Activated effector memory CD4-positive, alpha-beta T cell treated with anti-CD3 and anti-CD28 coated beads, Interleukin-2, amount 50 U/mL, for 16 hours (primary cell): ENCODE measurements at places on chromosomes 5 and 9.

GRCh38 chr5:141695627-141696215, 13.7 kb upstream of the ARAP3 start:
- no peak for DNase-seq

- no peak for DNase-seq
Measured at GRCh38 chr9:126531035-126531571, 82.6 kb upstream of the LMX1B start.

DNA sequence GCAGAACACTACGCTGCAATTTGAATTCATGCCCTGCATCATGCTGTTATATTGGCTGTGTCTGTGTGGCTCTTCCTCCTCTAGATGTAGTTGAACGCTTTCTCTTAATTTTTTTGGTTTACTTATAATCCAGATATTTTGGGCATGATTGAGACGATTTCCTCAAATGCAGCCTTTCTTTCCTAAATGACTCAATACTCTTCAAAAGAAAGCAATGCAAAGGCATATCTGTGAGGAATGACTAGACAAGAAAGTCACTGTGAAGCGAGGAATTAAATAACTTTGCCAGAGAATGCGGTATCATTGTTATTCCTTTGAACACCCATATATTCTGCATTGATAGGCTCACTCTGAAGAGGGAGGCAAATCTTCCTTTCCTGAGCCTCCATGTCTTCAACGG, 152.8 kb downstream of the YIPF5 start:
- DNase-seq, result no peak

GRCh38 chr9:124623966-124624734, 117.0 kb upstream of the NR5A1 start:
- DNase-seq, result no peak

GRCh38 chr9:98162613-98163012, 29.8 kb downstream of the CORO2A start:
- DNase-seq, result peak; percentile 50

GRCh38 chr5:5883562-5883961, 461.1 kb downstream of the ICE1 start:
- DNase-seq, result no peak
